ENCODE measurements at places on chromosomes 2 and 18. TPM values are rescaled to one million over a fixed set of nuclear protein-coding genes. Genes with fewer than 3 reads are reported as not detected.

Gene BCL2
- 154 TPM for total RNA-seq

Gene SULT1C3
- not detected for total RNA-seq

Gene ANKRD44
- total RNA-seq = 291 TPM

Gene ZNF385B
- total RNA-seq = not detected

Gene GALR1
- total RNA-seq = not detected

Gene IL36B
- total RNA-seq = not detected

Gene NFATC1
- 44.3 TPM for total RNA-seq

Gene DNER
- total RNA-seq = not detected

All from naive thymus-derived CD4-positive, alpha-beta T cell (primary cell).